Upper lobe of right lung (tissue), 1 donor: ENCODE measurements at places on chromosomes 4 and X.

DNA sequence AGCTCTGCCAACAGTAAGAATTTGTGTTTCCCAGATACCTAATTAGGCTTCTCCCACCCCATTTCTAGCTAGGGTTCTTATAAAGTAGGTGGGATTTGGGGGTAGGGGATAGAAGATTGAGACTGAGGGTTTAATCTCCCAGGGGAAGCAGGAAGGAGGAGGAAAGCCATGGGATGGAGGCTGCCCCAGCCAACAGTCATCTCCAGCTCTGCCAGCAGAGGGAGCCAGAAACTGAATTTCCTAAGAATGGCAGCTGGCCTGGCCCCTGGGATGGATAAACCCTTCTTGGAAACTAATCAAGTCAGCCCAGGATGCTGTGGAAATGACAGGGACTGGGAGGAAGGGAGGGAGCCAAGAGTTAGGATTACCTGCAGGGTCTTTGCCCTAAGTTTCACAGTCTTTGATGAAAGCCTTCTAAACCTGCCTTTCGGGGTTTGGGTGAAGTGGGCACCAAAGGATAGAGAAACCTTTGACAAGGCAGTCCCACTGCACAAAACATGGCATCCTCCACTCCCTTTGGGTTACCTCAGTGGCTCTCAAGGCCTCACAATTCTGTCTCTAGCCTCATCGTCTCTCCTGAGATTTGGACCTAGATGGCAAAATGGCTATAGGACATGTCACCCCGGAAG lies 6.7 kb upstream of the ERCC6L start:
- DNase-seq, result no peak

DNA sequence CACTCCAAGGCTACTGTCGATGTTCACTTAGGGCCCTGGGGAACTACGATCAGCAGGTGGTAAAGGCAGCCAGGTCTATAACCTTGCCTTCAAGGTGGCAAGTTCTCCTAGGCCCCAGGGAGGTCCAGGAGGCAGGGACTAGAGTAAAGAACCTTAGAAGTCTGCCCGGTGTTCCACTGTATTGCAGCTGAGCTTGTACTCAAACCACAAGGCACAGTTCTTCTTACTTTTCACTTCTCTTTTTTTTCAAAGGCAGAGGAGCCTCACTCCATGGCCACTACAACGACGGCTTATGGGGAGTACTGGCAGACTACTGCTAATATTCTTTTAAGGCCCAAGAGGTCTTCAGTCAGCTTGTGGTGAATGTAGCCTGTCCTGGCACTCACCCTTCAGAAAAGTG lies 78.8 kb upstream of the GPR174 start:
- no peak for DNase-seq

- DNase-seq, result no peak
These were observed 37.8 kb upstream of the CAPN6 start for GRCh38 chrX:111308039-111308438.

GRCh38 chrX:139972629-139973624 lies 7.6 kb upstream of the CXorf66 start:
- no peak for DNase-seq

DNA sequence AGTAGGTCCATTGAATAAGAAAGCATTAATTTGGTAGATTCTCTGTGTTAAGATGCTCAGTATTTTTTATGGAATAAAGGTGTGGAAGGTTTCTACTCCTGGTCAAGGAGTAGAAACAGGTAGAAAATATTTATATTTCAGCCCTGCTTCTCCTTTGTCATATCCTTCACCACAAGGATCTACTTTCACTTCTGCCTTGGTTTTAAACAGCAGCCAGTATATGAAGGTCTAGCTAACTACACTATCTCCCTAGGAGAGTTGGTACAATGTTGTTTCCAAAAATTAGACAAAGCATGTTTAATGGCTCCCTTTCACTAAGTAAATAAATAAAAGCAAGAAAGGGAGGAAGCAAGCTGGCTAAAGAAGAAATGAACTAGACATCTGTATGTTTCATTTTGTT lies 44.6 kb upstream of the GYPA start:
- DNase-seq, result no peak

- no peak for DNase-seq
These were observed 77.3 kb downstream of the STK32B start for GRCh38 chr4:5128569-5128968.

DNA sequence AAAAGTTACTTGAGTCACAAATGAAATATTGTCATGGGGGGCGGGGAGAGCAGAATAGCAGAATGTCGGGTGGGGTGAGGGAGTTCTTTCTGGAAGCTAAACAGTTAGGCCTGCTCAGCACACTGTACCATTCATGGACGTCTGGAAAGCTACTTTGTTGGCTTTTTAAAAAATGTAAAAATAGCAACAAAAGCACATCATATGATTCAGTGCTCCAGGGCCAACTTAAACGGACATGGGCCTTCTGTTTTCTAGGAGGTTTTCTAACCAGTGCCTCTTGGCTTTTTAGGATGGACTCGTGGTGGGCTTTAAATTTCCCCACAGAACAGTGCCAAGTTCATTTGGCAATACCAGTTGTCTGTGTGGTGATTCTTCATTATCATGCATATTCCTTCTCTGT lies 57.4 kb upstream of the CLCN4 start:
- no peak for DNase-seq

DNA sequence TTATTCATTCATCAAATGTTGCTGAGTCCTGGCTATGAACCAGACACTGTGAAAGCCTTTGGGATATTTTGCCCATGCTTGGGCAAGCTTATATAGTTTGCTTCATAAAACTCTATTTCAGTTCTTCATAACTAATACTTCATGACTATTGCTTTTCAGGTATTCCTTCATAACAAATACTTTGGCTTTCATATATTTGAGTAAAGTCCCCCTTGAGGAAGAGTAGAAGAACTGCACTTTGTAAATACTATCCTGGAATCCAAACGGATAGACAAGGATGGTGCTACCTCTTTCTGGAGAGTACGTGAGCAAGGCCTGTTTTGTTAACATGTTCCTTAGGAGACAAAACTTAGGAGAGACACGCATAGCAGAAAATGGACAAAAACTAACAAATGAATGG lies 1.7 kb upstream of the AFP start:
- DNase-seq, result no peak

GRCh38 chr4:26827798-26828197 lies 32.8 kb upstream of the STIM2 start:
- DNase-seq, result no peak

- no peak for DNase-seq
These were observed 25.7 kb downstream of the SEPTIN6 start for GRCh38 chrX:119667111-119667878.

- DNase-seq, result no peak
These were observed 180.0 kb upstream of the LNX1 start for GRCh38 chr4:53771326-53771725.

DNA sequence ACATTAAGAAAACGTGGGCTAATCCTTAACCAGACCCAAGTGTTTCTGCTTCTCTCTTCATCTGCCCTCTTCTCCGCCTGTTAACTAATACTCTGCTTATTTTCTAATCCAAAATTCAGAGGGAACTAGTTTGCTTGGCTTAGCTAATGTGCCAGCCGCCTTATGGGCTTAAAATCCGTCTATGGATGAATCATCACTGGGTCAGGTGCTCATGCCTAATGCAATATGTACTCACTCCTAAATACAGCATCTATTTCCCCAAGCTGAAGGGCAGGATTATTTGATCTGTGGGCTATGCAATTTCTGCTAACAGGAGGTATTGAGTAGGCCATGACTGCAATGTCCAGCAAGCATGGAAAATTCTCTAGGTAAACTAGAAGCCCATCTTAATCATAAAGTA lies 12.4 kb downstream of the DYNLT3 start:
- DNase-seq, result no peak

DNA sequence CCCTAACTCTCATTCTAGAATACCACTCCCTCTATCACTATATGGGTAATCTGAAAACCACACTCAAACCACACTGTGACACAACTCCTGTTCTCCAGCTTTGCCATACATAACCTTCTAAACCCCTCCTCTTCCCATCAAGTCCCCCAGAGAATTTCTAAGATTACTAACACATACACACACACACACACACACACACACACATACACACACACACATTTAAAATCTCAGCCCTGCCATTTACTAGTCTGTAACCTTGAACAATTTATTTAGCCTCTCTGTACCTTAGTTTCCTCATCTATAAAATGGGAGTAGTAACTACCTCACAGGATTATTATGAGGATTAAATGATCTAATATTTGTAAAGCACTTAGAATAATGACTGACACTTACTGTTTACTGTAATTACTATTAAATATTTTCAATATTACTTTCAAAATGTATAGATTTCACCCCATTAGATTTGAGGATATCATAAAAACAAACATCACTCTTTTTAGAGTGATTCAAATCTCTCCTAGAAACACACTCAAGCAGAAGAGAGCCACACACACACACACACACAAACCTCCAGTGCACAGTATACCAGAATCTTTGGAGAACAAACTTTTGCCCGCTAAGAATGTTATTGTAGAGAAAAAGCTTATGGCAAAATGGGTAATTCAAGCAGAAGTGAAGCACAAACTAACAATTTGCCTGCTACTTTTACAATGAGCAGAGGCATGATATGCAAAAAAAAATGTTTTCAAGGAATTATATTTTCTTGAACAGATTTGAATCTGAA lies 3.8 kb downstream of the ANKRD50 start:
- no peak for DNase-seq

DNA sequence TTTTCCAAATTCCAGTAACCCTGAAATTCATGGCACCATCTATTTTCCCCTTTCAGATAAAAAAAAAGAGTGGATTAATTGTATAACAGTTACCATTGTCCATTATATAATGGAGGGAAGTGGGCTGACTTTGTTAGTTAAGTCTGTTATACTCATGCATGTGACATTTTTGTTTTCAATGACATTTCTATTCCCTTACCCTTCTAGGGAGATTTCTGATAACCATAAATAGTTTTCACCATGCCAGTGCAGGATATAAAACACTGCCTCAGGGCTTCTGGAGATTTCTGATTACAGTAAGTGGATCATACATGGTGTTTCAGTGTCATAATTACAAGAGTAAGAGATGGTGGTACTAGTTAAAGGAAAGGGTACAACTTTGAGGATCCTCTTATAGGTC lies 45.5 kb downstream of the SUPT20HL1 start:
- no peak for DNase-seq

DNA sequence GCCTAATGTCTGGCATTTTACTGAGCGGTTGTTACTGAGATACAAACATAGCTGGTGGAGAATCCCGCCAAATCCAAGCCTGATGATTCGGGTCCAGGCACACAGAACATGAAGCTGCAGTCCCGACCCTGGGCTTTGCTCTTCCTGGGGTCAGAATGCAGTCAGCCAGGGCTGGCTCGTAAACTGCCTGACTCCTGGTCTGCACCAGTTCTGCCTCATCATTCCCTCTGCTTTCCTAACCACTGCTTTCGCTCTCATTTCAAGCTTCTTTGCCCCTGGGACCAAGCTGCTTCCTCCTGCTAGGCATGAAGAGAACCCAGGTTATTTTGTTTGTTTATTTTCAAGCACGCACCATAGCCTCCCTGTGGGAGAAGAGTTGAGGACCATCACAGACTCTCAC lies 39.3 kb downstream of the GATB start:
- no peak for DNase-seq

GRCh38 chr4:182206266-182206665 lies 36.9 kb upstream of the TENM3 start:
- DNase-seq, result no peak

DNA sequence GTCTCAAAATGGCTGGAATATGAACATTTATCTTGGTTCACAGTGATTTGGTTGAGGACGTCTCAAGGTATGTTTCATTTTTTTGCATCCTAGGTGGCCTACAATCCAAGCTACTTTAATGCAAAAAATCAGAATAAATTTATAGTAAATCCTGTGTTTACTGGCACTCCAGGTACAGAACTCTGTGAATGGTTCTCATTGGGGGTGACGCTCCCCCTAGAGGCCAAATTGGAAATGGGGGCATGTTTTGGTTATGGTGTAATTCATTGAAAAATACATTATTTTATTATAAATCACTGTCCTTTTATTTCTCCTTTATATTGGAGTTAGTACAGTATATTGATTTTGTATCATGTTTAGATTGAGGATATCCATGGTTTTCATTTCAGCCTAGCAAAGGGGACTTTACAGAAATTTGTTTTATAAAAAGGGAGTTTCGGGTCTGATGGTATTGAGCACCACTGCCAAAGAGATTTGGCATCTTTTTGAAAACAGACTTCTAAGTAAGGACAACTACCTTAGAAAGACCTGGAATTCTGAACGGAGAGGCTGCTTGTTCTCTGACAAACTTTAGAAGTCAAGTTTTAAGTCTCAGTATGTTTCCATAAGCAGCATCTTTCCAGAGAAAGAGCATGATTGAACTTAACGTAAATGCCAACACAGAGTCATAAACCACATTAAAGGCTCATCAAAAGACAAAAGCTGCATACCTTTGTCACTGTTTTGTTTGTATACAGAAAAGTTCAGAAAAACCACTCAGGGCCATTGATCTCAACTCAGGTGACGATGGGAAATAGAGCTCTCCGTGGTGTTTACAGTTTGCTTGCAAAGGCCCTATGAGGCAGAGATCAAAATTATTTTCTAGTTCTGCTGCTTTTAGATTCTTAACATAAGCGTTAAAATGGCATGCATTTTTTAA lies 19.4 kb downstream of the MTM1 start:
- no peak for DNase-seq

GRCh38 chr4:16818005-16818404 lies 80.4 kb downstream of the LDB2 start:
- DNase-seq, result no peak

DNA sequence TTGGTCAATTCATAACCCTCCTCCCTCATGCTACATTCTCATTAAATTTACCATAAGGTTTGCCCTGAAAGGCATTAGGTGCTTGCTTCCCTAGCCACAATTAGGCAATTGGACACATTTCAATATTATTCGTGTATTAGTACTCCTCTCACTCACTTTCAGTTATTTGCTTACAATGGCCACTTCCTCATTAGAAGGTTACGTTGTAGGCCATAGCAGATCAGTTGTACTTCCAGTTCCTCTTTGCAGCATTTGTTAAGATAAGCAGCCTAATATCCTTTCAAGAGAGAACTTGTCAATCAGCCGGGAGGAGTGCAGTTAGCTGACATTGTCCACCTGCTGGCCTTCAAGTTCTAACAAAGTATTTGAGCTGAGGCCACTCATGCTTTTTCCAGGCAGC lies 1017.2 kb downstream of the PCDH7 start:
- no peak for DNase-seq

DNA sequence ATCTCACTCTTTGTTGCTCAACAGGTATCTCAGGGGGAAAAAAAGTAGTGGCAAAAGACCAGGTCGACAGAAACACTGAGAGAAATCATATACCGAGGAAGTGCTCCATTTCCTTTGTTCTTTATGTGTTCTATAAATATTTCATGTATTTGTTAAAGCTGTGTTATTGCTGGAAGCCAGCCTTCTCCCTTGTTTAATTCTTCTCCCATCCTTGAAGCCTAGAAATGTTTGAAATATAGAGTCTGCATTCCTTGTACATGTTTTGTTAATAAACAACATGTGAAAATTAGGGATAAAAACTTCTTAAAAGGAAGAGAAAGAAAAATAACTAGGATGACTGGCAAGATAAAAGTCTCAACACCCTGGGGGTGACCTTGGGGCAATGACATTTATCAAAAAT lies 186.2 kb downstream of the ANKRD50 start:
- DNase-seq, result no peak
